Mesenteric fat pad (tissue), 1 donor: ENCODE measurements at places on chromosomes 1 and 21. TPM values are rescaled to one million over a fixed set of nuclear protein-coding genes. Genes with fewer than 3 reads are reported as not detected.

- no peak for DNase-seq
Observed at GRCh38 chr1:157958263-157958662, 35.2 kb upstream of the KIRREL1 start.

- DNase-seq: no peak
Observed at GRCh38 chr1:18110968-18111367, 3.4 kb downstream of the IGSF21 start.

DNA sequence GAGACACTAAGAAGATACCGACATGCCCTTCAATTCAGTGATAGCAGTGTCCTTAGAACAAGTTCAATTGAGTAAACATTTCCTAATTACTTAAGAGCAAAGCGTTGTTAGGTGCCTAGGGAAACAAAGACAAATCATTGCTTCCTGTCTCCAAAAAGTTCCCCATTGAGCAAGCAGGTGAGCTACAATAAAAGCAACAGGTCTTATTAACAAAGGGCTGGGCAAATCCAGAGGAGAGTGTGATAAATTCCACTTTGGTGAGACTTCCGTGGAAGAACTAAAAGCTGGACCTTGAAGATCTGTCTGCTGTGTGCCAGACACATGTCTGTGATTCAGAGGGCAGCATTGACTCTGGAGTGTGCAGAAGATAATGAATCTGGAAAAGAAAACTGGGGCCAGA is 1.9 kb upstream of the TUT4 start:
- DNase-seq: no peak

DNA sequence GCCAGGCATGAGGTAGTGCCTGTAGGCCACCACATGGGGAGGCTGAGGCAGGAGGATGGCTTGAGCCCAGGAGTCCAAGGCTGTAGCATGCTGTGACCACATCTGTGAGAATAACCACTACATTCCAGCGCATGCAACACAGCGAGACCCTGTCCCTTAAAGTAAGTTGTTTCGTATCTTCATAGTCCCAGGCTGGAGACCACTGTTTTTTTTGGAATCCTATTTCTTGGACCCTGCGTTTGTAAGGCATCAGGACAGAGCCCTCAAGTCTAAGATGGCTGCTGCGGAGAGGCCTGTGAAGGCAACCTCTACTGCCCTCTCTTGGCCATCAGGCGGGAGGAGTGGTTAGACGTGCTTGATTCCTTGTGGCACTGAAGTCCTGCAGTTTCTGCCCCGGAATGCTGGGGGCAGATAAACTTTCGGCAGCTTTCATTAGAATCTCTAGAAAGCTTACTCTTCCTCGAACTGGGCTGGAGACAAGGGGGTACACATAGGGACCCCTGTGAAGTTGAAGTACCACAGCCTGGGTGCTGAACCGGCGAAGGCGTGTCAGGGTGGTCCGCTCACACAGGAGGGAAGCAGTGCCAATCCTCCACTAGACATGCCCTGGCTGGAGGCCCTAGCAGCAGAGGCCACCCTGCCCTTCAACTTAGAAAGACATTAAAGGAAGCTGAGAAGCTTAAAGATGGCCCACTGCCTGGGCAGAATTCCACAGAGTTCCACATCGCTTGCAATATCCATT is 36.6 kb downstream of the RABIF start:
- no peak for DNase-seq

SLC44A5 gene
- 0.10 TPM for total RNA-seq

FMOD gene
- 95.2 TPM for total RNA-seq

GRCh38 chr1:109531826-109532364 is 7.8 kb upstream of the GPR61 start:
- DNase-seq: no peak

- no peak for DNase-seq
Observed at GRCh38 chr1:47507881-47508701, 70.2 kb downstream of the FOXD2 start.

GRCh38 chr1:172378109-172378760 is 42.2 kb upstream of the C1orf105 start:
- no peak for DNase-seq

ARHGEF10L gene
- 37.0 TPM for total RNA-seq
